Activated CD4-positive, alpha-beta T cell treated with anti-CD3 and anti-CD28 coated beads, Interleukin-2, amount 50 U/mL, for 1 hour (primary cell): ENCODE measurements at places on chromosomes 3 and 15.

DNA sequence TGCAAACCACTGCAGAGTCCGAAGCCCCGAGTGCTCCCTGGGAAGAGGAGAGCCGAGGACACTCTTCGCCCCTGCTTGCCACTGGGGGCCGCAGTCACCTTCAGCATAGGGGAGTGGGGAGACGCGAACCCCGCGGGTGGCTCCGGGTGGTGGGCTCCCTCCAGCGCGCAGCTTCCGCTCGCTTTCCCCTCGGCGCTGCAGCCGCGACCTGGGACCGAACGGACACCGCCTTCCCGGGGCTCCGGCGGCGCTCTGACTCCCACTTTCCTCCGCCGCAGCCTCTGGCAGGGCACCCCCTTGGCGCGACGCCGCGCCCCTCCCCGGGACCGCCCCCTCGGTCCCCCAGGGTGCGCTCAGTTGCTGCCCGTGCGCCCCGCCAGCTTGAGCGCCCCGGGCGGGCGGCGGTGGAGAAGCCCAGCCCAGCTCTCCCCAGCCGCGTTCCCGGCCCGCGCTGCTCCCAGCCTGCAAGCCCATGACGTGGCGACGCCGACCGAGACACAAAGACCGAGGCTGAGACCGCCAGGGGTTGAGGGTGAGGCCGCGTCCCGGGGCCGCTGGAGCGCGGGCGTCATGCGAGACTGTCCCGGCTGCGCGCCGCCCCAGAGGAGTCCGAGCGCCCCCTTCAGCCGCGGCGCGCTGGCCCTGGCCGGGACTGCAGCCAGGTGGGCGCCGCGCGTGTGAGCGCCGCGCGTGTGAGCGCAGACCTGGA lies at the start of gene MINAR1:
MINAR1 (plus strand) TSS at position 701 of the 709 bp plus-strand sequence. CDS start 23,812 bp downstream, outside the sequence.
- no peak for DNase-seq

- no peak for DNase-seq
Observed at GRCh38 chr15:38538328-38539007, 26.1 kb downstream of the RASGRP1 start.

DNA sequence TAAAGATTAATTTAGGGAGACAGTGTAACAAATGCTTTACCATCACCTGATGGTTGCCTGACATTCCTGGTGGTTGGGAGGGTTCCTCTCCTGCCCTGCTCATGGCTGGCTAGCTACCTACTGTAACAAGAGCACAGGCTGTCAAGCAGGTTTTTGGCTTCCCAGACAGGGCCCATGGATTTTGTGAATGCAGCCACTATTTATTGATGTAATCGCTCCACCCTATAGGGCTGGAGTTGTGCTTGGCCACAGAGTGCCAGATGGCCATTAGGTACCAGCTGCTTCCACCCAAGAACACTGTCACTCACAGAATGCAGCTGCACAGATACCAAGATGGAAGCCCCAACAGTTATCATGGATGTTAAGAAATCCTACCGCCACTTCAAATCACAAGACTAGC lies 31.0 kb upstream of the KLHL25 start:
- no peak for DNase-seq

GRCh38 chr3:24310887-24311286 lies 183.8 kb downstream of the THRB start:
- no peak for DNase-seq

DNA sequence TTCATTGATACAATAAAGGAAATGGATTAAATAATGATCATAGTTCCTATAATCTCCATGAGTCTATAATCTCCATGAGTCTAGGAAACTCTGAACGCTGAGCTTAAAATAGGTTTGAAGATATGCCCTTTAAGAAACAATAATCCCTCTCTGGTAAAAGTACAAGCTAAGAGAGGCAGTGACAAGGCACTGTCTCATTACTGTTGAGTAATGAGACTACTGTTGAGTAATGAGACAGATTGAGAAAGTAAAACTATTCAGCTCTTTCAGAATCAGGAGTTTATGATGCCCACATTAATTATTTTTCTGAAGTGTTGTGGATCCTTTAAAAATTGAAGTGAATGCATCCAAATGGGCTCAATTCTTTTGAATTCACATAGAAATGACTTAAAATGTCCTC lies 235.5 kb upstream of the THRB start:
- no peak for DNase-seq

- no peak for DNase-seq
Observed at GRCh38 chr3:71662568-71662967, 62.6 kb downstream of the EIF4E3 start.

DNA sequence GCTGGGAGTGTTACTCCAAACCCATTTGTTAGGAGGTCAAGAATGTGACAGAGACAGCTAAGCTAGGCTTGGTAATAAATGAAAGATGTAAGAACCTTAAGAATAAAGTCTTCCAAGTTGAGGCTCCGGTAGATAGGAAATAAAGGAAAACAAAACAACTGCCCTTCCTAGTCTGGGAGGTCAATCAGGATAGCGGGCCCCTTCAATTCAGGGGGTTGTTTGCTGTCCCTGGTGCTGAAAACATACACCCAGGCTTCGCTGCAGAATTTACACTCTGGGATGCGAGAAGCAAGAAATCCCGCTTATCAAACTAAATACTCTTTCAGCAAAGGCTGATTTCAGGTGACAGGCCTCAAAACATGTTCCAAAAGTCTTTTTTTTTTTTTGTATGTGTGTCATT lies 393.4 kb downstream of the NTRK3 start:
- DNase-seq, result no peak

DNA sequence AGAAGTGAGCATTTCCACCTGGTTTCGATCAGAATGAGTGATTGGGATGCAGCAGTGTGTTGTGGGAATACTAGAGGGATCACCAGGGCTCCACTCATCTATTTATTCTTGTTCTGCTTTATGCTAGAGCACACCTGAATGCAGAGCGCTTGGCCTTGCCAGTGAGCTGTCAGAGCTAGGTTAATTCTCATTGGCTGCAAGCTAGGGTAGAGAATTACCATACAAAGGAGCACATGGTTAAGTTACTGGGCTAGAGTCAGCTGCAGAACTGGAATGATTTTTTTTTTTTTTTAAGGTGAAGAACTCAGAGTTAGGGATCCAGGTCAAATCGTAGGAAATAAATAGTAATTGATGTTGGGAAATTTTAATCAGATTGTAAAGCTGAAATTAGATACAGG lies 8.8 kb downstream of the EIF2AK4 start:
- no peak for DNase-seq

GRCh38 chr15:99956022-99956775 lies 223.0 kb upstream of the LYSMD4 start:
- DNase-seq, result no peak

DNA sequence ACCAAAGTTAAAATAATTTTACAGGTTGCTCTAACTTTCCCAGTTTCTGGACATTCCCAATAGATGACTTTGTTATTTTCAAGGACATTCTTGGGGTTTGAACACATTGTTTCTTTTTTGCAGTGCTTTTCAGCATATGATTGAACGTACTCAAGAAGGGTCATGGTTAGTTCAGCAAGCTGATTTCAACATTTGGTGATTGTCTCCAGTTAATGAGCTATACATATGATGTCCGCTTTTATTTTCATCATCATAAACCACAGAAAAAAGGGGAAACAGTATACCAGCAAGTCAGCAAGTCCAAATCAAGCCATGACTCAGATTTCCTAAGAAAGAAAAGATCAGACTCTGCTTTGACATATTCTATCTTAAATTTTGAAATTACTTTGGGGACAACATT lies 69.4 kb downstream of the B3GALNT1 start:
- no peak for DNase-seq

GRCh38 chr3:175664911-175665310 lies 805.8 kb downstream of the NAALADL2 start:
- DNase-seq, result no peak
